Activated gamma-delta T cell treated with anti-CD3 and anti-CD28 coated beads, Interleukin-2, amount 50 U/mL, for 16 hours (primary cell): ENCODE measurements at places on chromosomes 11 and 22.

- no peak for DNase-seq
Measured at GRCh38 chr22:23675502-23676415, 15.1 kb upstream of the RGL4 start.

DNA sequence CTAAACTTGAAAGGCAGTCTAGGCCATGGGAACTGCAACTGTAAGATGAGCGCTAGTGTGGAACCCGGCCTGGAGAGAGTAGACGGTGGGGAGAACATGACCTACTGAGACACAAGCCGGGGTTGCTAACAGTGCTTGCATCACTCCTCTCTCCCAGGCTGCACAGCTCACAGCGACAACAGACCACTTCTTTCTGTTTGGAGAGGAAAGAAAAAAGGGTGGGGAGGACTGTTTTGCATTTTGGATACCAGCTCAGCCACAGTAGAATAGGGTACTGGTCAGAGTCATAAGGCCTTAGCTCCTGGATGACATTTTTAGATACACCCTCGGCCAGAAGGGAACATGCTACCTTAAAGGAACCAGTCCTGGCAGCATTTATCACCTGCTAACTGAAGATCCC lies 22.2 kb upstream of the OR52M1 start:
- no peak for DNase-seq

DNA sequence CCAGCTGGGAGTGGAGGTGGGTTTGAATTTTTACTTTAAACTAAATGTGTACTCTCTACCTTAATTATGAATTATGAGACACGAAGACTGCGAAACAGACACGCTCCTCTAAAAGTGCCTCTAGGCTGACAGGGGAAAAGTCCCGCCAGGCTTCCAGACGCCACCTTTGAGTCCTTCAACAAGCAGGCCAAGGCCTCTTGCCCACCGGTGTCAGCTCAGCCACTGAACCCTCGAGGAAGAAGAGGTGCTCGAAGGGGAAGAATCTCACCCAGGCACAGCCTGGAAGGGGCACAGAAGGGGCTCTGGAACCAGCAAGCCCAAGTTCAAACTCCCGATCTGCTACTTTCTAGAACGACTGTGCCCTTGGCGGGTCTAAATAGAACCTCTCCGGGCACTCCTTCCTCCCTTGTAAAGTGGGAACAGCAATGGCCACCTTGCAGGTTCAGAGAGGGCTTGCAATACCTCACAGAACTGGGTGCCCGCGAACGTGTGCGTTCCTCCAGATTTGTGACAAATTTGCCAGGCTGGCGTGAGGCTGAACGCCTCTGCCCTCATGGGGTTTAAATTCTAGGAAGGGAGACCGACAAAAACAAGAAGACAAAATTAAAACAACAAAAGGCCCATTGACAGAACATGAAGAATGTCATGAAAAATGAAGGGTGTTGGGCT lies 158.5 kb upstream of the GRK3 start:
- DNase-seq: no peak

GRCh38 chr22:29998627-29999384 lies 81.5 kb upstream of the HORMAD2 start:
- DNase-seq: no peak

- no peak for DNase-seq
Measured at GRCh38 chr11:43135966-43136534, 175.7 kb upstream of the API5 start.
